Nucleus accumbens (tissue), 56 donors: ENCODE measurements at places on chromosomes 3 and 15.

DNA sequence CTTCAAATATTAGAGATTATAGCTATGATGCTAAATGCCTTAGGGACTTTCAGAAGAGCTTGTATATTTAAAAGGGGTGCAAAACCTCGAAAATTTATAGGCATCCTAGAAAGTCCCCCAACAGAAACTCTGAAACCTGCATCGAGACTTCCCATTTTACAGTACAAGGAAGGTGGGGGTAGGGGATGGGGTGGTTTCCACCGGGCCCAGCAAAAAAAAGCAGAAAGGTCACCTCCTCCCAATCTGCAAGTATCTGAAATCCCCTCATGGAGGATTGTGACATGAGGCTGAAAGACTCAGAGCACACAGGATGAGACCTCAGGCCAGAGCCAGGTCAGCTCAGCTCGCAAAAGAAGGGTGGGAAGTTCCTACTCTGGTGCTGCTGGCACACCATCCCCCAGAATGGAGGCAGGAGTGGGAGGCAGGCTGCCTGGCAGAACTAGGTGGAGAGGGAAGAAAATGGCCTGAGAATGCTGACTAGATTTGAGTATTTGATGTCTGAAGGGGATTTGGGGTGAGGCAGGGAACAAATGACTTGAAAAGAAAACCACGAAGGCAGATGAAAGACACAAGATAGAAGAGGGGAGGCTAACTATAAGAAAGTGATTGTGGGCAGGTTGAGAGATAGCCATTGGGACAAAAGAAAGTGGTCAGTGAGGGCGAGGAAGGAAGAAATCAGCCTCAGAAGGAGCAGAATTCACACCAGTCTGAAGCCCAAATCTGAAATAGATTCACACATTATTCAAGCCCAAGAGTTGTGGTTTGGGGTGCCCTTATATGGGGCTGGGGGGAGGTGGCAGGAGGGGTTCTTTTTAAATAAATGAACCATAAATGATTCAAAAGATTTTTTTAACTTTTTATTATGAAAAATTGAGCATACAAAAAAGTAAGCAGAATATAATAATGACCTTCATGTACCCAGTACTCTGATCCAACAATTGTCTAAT, 22.5 kb upstream of the TSC22D2 start:
- no peak for DNase-seq

- DNase-seq: no peak
Measured at GRCh38 chr3:123110282-123110975, 43.6 kb downstream of the PDIA5 start.

DNA sequence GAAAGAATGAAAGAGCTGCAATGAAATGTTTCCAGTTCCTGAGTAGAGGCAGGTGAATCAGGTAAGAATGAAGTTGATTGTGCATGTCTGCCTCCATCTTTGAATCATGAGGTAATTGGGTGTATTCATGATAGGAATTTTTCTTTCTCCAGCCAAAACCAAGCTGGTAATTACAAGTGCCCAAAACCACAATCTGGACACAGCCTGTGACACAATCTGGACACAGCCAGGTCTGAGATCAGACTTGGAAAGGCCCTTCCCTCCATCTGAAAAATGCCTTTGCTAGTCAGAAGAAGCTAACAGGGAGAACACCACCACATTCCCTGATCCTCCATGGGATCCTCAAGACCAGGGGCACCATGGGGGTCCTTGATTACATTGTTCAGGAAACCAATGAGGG, 338.5 kb upstream of the THBS1 start:
- no peak for DNase-seq

DNA sequence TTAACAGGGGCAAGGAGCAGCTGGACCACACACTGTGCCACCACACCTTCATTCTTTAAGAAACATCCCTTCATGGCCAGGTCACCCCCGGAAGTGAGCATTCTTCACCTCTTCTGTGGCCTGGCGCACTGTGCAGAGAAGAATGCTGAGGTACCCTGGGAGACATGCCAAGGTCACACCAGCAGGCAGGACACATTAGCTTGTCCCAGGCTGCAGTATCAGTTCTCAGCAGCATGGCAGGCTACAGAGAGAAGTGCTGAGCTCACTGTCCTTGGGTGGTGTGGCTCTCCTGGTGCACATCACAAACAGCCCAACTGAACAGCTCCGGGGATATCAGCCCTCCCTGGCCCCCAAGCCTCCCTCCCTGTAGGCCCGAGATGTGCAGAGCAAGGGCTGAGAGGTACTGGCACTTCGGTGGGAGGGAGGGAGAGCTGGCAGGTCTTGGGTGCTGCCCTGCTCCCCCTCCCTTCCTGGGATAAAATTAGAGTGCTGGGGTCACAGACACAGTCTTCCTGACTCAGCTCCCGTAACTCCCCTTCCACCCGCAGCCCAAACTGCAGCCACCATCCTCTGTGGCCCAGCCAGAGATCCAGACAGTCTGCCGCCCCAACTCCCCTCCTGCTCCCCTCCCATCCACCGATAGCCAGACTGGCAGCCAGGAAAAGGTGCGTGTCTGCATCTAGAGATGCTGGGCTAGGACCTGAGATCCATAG, 13.4 kb downstream of the SEMA7A start:
- DNase-seq: no peak

DNA sequence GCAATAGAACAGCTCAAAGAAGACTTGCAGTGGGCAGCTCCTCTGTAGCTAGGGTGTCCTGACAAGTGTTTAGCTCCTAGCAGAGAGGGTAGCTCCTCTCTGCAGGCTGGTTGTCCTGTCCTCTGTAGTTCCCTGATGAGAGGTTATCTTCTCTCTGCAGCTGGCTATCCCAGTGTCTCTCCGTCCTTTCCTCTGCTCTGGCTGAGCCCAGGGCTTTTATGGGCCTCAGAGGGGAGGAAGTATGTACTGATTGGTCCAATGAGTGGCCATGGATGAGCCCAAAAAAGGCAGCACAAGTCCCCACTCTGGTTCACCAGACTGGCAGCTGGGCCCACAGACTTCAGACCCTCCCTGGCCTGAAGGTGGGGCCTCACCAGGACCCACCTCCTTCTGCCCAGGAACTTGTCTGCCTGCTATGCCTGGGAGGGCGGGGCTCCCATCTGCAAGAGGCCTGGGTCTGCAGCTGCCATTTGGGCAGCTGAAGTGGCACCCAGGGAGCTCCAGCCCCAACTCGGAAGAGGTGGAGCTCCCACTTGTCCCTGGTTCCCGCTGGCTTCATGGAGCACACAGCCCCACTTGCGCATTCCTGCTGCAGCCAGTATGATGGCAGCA, 27.2 kb upstream of the MEX3B start:
- DNase-seq: no peak

DNA sequence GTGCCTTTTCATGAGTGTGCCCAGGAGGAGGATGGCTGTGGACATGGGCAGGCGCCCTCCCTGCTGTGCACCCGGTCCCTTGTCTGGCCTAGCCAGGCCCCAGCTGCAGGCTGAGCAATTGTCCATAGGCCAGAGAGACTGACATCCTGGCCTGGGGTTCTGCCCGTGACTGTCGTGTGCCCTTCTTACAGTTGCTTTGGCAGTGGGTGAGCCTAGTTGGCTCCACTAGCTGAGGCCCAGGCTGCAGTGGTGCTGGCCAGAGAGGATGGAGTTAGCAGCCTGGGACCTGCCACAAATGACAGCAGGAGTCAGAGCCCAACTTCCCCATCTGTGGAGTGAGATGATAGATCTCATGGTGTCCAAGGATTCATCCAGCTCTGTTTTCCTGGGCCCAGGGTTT, 9.0 kb upstream of the CHRNB4 start:
- no peak for DNase-seq

DNA sequence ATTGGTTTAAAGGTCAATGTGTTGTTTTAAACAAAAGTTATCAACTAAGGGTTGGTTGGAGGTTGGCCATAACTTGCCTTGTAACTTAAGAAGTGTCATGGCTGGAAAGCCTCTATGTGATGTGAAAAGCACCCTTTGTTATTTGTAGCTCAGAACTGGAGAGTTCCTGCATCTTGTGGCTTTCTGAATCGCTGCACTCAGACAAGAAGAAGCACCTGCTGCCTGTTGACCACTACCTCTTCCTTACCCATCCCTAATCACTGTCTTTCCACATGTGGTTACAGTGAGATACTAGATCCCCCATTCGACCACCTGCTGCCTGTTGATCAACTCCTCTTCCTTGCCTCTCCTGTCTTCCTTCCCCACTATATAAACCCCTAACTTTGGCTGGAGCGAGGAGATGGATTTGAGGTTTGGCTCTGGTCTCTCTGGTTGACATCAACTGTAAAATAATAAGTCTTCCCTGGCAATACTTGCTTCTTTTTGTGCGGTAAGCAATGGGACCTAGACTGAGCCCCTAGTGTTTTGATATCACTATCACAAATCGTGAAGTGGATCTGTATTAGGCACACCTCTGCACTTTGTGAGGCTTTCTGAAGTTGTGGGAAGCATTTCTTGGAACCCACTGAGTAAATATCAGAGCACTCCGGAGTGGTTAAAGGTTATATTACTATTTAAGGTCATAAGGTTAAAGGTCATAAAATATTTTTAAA, 13.8 kb downstream of the RPL39L start:
- no peak for DNase-seq

DNA sequence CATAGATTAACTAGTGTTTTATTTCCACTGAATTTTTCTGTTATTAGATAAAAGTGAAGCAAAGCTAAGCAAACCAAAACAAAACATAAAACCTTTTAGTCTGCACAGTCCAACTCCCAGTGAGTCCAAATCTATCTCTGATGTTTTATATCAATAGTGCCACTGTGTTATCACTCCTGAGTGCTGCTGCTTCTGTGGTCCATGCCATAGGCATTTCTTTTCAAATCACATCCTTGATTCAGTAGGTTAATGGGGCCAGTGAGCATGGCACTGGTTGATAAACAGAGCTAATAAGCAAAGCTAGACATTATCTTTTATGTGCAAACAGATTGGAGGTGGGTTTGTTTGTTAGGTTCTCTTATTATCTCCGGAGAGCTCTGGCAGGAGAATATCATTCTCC, 30.0 kb downstream of the RBMS3 start:
- DNase-seq: no peak
